Right renal pelvis (tissue), 4 donors: ENCODE measurements at places on chromosomes 4 and X.

DNA sequence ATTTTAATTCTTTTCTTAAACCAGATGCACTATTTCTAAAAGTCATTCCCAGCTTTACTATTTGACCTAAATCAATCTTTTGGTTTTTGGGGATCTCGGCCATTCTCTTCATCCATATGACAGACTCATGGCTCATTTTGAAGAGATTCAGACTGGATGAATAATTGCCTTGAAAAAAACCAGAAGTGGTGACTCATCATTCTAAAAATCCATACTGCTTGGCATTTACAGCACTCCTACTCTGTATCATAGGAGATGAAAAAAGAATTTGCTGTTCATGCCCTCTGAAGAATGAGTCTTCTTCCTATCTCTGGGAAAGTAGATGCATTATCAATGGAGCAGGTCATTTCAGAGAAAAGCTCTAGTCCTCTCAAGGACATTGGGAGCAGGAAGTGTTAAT, 220.5 kb upstream of the RPS6KA3 start:
- no peak for DNase-seq

- DNase-seq: peak; percentile 94
These were observed at the start of gene PPP2R3B for GRCh38 chrX:386768-387575. PPP2R3B (minus strand) TSS chrX:386907; CDS start chrX:386691, 216 bp downstream.

DNA sequence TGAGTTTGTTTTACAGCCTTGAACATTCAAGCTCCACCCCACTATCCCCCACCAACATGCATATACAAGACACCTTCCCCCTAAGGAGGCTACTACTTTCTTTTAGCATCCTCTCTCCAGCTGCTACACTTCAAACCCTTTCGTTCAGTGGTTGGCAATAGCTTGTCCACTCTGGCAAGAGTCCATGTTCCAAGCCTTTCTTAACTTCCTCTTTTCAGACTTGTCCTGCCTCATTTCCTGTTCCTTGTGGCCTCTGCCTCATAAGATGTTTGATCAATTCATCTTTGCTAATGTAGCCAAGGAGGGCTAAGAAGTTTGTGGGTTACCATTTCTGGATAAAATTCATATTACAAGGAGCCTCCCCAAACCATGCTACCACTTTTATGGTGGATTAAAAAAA, 20.8 kb upstream of the ZCCHC12 start:
- no peak for DNase-seq

DNA sequence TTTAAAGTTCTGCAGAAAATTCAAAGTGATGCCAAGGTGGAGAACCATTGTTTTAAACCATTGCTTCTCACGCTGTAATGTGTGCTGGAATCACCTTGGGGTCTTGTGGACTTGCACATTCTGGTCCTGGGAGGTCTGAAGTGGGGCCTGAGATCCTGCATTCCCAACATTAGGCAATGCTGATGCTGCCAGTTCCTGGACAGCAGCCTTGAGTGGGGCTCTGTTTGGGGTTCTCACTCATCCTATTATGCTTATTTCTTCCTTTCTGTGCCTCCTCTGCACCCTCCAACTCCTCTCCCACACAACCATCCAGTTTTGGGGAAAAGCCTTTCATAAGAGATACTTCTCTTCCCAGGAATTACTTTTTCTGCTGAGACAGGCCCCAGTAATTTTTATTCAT, 44.2 kb upstream of the RASSF6 start:
- no peak for DNase-seq

GRCh38 chrX:153688071-153688470, 345 bp downstream of the SLC6A8 start:
- no peak for DNase-seq

- DNase-seq: no peak
These were observed 153.7 kb downstream of the CLCN4 start for GRCh38 chrX:10310511-10310910.

DNA sequence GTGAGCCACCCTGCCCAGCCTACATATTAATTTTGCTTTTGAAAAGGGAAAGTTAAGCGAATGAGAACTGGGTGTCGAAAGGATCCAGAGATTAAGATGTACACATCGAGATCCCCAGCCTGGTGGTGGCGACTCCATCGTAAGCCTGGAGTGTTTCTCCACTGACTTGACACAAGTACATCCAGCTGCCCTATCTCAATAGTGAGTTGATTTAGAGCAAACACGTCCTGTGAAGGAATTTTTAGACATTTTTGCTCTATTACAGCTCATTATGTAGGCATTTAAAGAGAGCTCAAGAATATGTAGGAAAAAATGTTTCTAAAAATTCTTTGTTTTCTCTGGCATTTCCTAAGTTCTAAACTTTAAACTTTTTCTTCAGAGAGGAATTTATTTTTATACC, 11.7 kb upstream of the CLDN34 start:
- no peak for DNase-seq

DNA sequence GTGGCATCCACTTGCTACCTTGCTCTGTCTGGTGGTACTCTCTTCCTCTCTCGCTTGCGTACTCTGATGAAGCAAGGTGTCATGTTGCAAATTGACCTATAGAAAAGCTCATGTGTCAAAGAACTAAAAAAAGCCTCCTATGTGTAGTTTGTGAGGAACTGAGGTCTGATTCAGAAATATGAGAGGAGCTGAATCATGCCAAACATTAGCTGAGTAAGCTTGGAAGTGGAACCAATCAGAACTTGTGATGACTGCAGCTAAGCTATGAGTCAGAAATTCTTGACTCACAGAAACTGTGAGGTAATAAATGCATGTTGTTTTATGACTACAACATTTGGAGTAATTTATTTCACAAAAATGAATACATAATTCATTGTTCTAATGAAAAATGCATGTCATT, 2138.8 kb downstream of the PCDH7 start:
- no peak for DNase-seq

DNA sequence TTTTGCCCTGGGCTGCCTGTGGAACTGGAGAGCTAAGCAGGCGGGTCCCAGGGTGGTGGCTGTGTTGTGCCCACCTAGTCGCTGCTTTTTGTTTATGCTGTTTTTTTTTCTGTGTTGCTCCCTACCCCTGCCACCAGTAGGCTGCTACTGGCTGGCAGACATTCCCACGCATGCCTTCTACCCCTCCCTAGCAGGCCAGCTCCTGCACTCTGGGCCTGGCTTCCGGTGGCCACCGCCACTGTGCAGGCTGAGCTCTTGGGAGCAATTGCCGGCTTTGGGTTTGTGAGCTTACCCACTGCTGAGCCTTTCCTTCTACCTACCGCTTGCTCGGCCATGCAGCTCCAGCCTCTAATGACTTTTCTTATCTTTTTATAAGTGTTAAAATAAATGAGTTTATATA, 57.6 kb downstream of the RBM46 start:
- no peak for DNase-seq

GRCh38 chr4:186666252-186666651, 57.4 kb downstream of the FAT1 start:
- DNase-seq: no peak
